ENCODE measurements at places on chromosomes 6 and 20.
A peak's percentile ranks its signal among the peaks of the same experiment; 100 is the strongest.

DNA sequence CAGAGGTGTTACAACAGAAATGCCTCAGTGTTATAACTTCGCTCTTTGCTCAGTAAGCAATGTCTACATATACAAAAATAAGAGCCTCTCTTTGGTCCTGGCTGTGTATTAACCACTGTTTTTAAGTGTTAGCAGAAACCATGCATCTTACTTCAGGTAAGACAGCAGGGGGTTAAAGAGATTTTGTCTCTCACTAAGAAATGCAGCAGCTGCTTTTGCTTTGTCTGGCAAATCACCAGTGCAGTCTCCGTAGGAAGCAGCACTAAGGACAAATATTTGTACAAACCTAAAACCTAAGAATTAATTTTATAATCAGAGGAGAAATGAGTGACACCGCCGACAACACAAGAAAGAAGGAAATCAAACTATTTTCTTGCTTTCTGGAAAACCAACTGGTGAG lies 758 bp downstream of the SMIM28 start:
- peak; percentile 10 for DNase-seq

DNA sequence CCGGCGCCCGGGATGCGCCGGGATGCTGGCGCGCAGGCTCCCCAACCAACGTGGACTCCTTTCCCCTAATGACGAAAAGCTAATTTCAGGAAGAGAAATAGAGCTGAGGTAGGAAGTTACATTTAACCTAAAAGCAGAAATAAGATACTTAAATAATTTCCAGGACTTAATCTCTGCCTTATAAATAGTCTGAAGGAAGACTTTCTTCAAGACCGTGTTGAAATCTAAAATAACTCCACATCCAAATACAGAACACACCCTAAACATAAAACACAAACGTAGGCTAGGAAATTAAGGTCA lies 1.3 kb downstream of the ASF1A start:
- no peak for DNase-seq

DNA sequence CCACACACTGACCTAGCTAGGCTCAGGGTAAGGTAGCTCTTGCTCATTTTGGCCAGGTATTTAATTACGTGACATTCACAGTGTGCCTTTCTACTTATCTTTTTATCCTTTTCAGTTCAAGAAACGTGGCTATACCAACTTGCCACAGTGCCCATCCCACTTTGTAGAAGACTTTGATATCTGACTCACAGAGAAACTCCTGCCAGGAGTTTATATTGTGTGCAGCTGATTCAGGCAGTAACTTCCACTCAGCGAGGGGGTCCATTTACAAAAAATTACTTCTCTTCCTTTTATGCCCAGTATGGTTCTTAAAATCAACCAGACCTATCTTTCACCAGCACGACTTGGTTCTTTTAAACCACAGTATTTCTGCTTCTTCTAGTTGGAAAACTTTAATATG lies 75.6 kb downstream of the PRL start:
- no peak for DNase-seq

GRCh38 chr6:100664274-100665040 lies 199.7 kb upstream of the SIM1 start:
- DNase-seq = peak; percentile 3

DNA sequence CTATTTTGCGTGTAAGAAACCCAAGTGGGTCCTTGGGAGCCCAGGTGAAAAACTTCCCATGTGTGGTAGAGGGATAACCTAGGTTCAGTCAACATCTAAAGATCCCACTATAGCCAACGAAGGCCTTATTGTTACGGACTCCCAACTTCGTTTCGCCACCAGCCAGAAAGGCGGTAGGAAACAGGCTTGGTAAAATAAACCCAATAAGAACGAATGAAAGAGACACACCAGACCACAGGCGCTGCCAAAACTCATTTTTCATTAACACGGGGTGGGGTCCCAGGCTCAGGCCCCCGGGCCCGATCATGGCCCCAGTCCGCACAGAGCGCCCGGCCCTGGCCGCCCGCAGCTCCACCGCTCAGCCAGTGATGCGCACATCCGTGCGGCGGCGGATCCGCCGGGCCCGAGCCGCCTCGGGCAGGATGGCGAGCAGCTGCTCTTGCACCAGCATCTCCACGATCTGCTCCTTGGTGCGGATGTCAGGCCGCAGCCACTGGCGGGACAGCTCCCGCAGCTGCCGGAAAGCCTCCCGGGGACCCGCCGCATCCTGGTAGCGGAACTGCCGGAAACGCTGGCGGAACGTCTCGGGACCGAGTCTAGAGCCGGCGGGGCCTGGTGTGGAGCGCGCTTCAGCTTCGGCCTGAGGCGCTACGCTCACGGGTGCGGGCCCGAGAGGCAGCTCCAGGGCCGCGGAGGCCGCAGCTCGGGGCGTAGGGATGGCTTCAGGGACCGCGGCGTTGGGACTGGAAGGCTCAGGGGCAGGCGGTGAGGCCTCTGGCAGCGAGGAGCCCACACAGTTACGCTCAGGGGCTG lies 709 bp downstream of the SCAND1 start:
- no peak for DNase-seq

DNA sequence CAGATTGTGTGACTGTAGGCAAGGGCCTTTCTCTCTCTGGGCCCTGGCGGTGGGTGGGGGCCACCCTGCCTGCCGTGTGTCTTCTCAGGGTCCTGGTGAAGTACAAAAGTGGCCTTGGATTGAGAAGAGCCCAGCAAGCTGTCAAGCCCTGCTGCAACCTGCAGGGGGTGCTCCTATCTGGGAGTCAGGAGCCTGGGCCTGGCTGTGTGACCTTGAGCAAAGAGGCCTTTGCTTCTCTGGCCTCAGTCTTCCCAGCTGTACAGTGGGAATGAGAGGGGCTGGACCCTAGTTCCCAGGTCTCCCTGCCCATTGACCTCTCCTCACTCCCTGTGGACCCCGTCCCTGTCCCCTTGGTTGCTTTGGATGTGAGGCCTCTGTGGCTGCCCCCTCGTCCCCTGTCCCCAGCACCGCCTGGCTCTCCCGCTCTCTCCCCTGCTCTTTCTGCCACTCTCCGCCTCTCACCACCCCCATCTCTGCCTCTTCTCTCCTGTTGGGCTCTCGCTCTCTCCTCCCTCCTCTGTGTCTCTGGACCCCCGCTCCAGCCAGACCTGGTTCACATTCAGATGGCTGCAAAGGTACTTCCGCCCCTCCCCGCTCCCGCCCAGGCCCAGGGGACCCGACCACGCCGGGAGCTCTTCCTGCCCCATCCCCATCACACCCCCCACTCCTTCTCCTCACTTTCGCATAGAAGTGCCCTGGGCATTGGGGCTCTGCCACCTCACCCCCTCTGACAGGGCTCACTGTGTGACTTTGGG lies 46.7 kb downstream of the SRC start:
- DNase-seq = no peak

DNA sequence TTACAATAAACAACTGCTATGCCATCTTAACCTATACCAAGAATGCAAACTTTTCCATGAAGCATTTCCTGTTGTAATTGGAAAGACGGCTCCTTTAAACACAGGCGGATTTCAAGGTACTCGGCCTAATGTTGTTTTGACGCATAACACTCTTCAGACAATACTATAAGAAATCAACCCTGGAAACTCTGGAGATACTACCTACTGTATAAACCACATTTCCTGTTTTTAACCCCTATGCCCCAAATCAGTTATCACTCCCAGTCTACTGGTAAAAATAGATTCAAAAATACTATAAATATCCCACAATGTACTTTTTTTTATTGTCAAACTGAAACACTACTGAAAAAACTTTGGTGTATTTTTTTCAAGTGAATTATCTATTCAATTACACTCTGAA lies 118.1 kb downstream of the IRF4 start:
- no peak for DNase-seq

DNA sequence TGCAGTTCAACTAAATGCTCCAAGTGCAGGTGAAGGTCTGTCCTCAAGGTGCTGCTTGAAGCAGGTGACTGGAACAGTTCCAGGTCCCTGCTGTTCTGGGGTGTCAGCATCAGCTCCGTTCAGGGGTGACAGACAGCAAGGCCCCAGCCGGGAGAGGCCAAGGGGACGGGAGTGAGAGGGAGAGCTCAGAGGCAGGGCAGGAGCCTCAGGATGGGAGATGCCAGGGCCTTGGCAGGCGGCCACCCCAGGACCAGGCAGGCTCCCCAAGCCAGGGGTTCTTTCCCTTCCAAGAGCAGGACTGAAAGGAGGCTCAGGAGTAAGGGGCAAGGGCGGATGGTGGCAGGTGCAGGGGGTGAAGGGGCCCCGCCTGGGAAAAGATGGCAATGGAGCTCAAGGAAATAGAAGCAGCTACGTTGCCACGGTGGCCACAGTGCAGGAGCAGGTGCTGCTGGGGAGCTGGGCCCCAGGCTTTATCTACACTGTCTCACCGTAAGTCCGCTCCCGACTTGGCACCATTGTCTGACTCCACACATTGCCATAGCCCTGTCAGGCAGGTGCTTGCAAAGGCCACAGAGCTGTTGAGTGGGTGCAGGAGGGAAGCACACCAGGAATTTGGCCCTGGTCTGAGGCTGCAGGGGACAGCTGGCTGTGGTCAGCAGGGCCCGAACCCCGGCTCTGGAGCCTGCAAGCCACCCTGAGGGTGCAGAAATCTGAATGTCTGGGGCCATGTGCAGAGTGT lies 43.1 kb downstream of the ERMARD start:
- peak; percentile 6 for DNase-seq

- no peak for DNase-seq
Observed at GRCh38 chr20:42212391-42212790, 594.2 kb upstream of the CHD6 start.

- peak; percentile 91 for DNase-seq
Observed at GRCh38 chr20:8853805-8854338, 215.0 kb upstream of the PLCB4 start.

GRCh38 chr6:22302838-22303237 lies 6.0 kb upstream of the PRL start:
- no peak for DNase-seq

Data from NCI-H510A treated with DMSO at 0.1 percent for 48 hours (cell line).